ENCODE measurements at places on chromosomes 7 and 10.

- DNase-seq: no peak
Observed at GRCh38 chr10:47016564-47016963, 105.3 kb downstream of the PTPN20 start.

DNA sequence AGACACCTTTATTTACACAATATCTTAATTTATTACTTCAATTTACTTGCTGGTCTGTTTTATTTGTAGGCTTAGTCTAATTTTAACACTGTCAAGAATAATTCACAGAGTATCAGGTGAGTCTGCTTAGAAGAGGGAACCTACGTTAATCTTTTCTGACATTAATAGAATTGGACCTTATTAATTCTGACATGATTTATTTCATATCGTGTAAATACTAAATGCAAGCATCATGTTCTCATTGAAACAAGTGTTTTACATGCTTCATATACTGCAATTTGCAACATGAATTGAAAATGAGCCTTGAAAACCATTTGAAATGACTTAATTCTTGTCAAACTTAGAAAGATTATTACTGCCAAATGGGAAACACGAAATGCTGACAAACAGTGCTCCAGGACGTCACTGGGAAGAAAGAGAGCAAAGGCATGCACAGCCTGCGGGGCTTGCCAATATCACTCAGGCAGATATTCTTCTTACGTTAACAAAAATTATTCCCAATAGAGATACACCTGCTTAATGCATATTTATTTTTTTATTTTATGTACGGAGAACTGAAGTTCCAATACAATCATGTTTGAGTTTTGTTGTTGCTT lies 282.0 kb upstream of the AKR1E2 start:
- DNase-seq: no peak

DNA sequence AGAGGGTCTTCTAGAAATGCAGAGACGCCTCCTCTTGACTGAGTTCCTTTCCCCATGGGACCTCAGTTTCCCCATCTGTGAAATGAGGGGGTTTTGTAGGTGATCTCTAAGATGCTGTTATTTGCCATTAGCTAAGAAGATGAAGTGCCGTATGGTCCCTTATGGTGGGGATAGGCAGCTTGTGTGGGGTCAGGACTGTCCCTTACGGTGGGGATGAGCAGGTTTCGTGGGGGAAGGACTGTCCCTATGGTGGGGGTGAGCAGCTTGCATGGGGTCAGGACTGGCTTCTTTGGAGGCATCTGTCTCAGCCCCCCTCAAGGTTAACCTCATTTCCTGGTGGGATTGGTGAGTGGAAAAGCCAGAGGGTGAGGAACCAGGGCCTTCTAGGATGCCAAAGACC lies 148.3 kb upstream of the GPR26 start:
- no peak for DNase-seq

DNA sequence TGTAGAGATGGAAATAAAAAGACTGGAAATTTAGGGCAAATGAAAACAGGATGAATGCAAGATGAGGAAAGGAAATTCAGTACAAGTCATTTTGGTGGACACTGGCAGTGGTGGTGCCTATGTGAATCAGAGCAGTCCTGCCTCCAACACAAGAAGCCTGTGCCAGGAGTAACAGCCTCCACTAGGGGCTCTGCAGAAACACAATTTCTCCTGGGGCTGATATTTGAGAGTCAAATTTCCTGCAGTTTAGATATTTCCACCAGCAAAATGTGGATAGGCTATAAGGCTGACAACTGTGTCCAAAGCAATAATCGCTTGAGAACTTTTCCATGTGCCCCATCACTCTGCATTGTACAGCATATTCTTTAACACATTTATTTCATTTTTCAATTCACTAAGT lies 4.7 kb upstream of the PLXDC2 start:
- peak; percentile 33 for DNase-seq

DNA sequence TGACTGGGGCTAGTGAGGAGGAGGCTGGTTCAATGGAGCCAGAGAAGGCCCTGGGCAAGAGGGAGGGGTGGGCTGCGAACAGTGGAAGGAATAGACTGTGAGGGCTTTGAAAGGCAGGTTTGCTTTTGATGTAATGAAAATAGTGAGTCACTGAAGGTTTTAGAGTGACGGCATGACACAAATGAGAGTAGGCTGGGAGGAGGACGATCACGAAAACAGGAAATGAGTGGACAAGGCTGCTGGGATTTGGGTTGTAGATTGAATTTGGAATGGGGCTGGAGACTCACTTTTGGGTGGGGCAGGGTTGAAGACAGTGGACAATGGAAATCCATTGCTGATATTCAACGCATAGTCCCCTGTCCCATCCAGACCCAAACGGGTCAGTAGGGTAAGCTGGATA lies 139.6 kb downstream of the CDH23 start:
- no peak for DNase-seq

GRCh38 chr7:130281260-130281659 lies 11.7 kb upstream of the CPA4 start:
- peak; percentile 72 for DNase-seq

GRCh38 chr10:24193330-24193729 lies 15.6 kb upstream of the KIAA1217 start:
- DNase-seq: no peak

DNA sequence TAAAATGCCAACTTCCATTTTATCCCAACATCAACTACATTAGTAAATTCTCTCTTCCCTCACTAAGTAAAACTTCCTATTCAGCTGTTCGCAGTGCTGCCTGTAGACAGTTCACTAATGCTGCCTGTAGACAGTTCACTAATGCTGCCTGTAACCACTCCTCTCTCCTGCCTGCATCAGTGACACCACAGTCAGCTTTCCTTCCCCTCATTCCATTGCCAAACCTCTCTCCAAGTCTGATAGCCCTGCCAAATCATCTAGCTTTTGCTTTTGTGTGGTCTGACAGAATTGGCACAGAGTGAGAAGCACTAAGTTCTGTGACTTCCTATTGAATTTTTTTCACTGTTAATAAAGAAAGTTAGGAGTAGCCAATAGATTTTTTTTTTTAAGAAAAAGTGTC lies 43.0 kb upstream of the MACC1 start:
- DNase-seq: peak; percentile 48

DNA sequence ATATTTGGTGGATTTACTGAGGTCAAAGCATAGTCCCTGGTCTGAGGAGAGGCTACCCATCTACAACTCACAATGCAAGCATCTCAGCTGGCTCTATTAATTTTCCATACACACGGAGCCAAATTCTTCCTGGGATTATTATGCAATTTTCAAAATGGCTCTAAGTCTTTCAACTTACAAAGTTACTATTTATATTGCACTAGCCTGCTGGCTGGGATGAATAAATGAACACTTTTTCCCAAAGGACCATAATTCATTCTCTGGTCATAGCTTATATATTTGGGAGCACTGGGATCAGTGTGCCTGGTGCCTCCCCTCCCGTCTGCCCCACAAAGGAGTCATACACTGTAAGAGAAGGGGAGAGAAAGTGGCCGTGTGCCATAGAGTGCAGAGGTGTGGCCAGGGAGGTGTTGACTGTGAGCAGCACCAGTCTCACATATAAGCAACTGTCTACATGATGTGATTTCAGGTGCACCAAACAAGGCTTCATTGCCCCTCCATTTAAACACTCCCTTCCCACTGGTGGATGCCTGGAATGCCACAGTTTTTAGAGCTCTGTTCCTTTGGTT lies 88.6 kb downstream of the ZNF92 start:
- DNase-seq: no peak

DNA sequence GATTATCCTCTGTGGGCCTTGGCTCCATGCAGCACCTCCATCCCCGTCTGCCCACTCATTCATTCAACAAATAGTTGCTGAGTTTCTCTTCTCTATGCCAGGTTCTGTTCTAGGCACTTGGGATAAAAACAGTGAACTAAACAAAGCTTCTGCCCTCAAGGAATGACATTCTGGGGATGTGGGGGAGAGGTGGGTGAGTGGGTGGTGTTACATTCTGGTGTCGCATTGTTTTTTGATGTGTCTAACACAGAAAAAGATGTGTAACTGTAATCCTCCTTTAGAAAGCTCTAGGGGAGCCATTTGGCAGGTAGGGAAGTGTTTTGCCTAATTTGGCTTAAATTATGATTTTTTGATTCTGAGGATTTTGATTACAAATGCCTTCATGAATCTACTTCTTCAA lies 21.4 kb downstream of the AUTS2 start:
- no peak for DNase-seq

- DNase-seq: no peak
Observed at GRCh38 chr10:73444457-73444856, 11.1 kb upstream of the MSS51 start.

- DNase-seq: no peak
Observed at GRCh38 chr7:106085015-106085414, 27.1 kb downstream of the SYPL1 start.

DNA sequence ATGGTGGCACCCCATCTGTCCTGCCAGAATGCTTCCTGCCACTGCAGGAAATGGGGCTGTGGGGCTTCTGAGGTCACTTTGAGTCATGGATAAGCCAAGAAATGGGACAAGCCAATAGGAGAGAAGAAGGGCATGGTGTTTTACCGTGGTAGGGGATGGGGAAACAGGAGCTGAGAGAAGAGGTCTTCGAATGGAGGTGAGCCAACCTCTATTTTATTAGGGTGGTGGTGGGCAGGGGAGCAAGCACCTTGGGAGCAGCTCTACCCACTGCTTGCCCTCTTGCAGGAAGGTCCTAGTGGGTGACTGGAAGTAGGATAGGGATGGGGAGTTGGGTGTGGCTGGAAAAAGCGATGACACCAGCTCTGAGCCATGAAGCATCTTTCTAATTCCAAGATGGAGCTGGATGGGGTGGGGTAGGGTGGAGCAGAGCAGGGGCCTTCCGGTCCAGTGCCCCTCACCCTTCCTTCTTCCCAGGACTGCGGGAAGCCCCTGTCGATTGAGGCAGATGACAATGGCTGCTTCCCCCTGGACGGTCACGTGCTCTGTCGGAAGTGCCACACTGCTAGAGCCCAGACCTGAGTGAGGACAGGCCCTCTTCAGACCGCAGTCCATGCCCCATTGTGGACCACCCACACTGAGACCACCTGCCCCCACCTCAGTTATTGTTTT lies 9.1 kb downstream of the ZYX start:
- DNase-seq: no peak

GRCh38 chr10:20887706-20888555 lies 9.2 kb downstream of the NEBL start:
- no peak for DNase-seq

GRCh38 chr10:34615770-34616169 lies 199.3 kb downstream of the PARD3 start:
- DNase-seq: peak; percentile 30

GRCh38 chr10:132916956-132917666 lies 25.3 kb downstream of the CFAP46 start:
- no peak for DNase-seq

DNA sequence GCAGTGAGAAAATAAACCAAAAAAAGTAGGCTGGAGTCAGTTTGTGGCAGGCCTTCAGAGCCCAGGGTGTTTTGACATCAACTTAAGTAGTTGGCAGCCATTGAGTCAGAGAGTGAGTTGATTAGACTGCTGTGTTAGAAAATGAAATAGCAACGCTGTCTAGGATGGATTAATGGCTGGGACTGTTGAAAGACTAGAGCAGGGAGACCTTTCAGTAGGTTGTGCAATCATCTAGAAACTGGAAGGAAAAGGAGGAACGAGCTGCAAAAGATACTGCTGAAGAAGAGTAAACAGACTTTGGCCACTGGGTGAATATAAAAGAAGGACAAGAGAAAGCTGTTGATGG lies 28.6 kb upstream of the TRIL start:
- peak; percentile 77 for DNase-seq

GRCh38 chr10:94046098-94046497 lies 52.4 kb downstream of the PLCE1 start:
- DNase-seq: no peak

- DNase-seq: no peak
Observed at GRCh38 chr10:62496925-62497324, 122.8 kb downstream of the ZNF365 start.

GRCh38 chr7:22645418-22646181 lies 81.4 kb upstream of the IL6 start:
- no peak for DNase-seq

- DNase-seq: no peak
Observed at GRCh38 chr7:130070861-130071622, 708 bp downstream of the KLHDC10 start.

DNA sequence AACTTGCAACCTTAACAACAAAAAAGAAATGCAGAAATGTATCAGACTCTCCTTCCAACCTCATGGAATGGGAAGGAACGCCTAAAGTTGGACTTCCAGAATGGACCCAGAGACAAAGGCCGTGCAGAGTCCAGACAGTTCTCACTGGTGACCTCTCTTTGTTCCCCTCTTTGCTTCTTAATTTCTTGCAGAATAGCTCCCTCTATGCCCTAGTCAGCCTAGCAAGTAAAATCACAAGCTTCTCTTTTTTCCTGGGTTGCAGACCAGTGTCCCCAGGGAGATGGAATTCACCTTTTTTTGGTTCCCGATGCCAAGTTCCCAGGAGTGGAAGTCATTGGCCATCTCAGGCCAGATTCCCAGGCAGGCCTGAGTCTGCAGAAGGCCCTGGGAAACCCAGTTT lies 278.0 kb downstream of the CCSER2 start:
- DNase-seq: no peak

GRCh38 chr7:100693312-100694097 lies 545 bp downstream of the GIGYF1 start:
- DNase-seq: no peak

GRCh38 chr7:137403353-137403695 lies 59.8 kb upstream of the PTN start:
- no peak for DNase-seq

GRCh38 chr10:88553116-88553752 lies 29.9 kb downstream of the RNLS start:
- DNase-seq: peak; percentile 84

All from IMR-90 (cell line).